ENCODE measurements at places on chromosomes 3 and 15.

DNA sequence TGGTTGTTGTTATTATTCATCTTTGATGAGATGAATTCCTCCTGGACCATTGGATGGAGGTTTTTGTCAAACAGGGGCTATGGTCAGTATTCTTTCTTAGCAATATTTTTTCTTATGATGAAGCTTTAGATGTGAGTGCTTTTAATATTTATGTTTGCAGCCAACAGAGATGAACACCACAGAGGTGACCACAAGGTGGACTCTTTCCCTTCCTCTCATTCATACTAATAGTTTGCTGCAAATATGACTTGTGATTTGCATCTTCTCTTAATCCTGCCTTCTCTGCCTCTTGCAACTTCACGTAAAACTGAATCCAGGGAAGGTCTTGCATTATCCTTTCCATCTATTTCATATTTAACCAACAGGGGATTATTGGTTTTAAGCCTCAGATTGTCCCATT lies 473.1 kb upstream of the UBE2E2 start:
- no peak for DNase-seq

DNA sequence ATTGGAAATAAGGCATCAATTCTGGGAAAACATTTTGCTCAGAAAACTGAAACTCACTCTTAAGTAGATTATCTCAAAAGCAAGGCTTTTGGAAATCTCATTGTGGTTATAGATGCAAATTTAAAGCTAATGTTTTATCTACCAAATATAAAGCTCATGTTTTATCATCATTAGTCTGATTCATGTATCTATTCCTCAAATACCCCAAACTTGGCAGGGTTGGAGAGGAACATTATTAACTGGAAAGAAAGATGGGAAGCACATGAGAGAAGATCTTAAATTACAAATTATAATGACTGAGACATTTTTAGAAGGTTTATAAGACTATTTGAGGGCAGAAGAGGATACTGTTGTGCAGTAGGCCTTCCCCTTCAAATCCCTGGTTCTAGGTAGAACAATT lies 137.3 kb upstream of the TGFBR2 start:
- DNase-seq = no peak

- DNase-seq = no peak
These were observed 82.0 kb downstream of the TIGIT start for GRCh38 chr3:114375608-114376421.

DNA sequence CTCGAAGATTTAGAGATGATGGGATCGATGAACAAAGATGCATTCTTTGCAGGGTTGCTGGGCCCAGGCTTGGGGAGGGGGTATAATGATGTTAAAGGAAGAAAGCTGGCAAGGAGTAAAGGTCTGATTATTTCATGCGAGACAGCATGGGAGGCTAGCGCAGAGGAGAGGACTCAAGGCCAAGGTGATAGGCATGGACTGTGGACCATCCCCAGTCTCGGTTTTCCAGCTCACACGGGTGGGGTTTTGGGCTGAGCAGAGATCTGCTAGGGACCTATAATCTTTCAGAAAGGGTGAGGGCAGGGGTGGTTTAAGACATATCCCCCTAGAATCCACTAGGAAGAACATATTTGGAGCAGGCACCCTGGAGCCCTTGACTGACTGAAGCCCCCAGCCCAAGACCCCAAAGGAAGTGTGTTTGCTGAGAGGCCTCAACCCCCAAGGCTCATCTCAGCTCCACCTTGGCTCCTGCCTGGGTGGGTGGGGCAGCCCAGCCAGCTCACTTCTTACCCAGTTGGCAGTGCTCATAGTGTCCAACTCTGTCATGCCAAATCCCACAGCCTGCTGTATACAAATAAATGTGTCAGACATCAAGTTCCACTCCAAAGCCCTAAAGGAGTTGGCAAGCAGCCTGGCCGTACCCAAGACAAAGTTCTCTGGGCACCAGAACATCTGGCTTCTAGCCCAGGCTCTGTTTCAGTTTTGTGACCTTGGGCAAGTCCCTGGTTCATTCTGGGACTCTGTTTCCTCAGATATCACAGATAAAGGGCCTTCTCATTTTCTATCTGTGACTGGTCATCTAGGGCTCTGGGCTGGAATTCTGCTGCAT lies 17.9 kb downstream of the ACSBG1 start:
- DNase-seq = no peak

DNA sequence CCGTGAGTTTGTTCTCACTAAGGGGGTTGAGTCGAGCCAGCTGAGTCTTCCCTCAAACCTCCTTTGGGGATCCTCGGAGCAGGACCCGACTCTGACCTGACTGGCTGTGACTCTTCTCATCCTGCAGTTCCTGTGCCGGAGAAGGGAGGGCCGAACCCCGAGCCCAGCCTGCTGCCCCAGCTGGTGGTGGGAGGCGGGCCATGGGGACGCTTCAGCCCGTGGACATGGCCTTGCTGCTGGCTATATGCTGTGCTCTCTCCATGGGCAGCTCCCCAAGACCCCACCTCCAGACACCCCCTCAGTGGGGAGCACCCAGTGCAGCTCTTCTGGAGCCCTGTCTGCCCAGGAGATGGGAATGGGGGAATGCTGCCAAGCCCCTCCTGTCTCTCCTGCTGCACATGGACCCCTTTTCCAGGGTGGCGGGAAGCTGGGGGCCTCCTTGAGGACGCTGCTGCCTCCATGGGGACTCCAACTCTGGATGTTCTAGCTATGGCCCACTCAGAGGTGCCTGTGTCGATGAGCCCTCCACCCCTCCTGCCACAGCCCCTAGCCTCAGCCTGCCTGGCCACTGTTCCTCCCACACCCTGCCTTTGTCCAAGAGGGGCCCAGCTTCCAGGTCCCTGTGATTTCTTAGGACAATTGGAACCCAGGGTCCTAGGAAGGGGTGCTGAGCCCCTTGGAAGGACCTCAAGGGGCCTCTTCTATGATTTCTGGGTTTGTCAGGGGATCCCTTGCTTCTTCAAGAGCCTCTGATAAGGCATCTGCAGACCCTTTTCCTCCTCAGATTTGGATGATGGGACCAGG lies 12.8 kb downstream of the C15orf39 start:
- peak; percentile 37 for DNase-seq

GRCh38 chr3:106130384-106131198 lies 261.8 kb upstream of the CBLB start:
- DNase-seq = no peak

DNA sequence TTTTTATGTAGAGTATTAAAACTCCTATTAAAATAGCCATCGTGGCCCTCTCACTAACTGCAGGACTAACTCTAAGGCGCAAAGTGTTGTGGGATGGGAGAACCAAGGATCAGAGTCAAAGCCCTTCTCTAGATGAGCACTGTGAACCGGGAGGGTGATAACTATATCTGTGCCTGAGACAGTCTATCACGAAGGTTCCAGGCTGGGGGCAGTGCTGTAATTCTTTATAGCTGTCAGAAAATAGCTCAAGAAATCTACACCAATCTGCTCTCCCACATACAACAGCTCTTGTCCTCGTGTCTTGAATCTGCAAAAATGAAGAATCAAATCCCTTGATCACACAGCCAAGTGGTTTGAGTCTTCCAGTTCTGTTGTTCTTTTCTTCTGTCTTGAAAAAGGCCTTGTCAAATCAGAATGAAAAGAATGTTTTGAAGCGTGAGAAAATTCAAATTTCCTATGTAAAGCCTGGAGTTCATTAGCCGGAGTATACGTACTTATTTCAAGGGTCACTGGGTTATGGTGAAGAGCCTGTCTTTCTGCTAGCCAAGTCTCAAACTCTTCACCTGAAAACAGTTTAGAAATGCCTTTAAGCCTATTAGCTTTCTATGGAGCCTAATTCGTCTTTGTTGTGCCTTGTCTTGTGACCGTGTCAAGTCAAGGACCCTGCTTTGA lies 185.3 kb upstream of the NECTIN3 start:
- DNase-seq = no peak

GRCh38 chr3:33388374-33389100 lies 51.7 kb downstream of the UBP1 start:
- DNase-seq = no peak

DNA sequence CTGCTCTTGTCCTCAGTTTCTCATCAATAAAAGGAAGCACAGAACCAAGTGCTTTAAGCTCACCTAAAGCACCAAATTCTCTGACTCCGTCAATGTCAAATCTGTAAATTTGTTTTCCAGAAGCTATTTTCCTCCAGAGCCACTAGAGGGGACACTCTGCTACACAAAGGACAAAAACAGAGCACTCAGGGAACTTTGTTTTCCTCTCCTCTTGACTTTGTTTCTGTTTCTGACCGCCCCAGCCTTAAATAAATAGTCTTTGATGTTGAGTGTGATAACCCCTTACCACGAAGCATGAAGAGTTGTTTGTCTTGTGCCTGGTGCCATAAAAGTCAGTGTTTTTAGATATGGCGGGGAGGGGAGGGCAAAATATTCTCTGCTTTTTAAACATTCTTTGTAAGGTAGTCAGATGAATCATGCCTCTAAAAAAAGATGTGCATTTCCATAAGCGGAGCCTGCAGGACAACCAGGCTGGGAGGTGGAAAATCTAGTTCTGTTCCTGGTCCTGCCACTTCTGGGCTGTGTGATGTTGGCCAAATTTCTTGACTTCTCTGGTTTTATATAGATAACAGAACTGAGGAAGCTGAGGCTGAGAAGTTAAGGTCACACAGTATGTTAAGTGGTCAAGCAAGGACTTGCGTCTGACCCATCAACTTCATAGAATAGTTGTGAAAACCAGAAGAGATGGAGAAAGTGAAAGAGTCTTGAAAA lies 7.3 kb upstream of the ZBTB38 start:
- peak; percentile 43 for DNase-seq

GRCh38 chr3:129672412-129672811 lies 65.9 kb upstream of the PLXND1 start:
- no peak for DNase-seq

DNA sequence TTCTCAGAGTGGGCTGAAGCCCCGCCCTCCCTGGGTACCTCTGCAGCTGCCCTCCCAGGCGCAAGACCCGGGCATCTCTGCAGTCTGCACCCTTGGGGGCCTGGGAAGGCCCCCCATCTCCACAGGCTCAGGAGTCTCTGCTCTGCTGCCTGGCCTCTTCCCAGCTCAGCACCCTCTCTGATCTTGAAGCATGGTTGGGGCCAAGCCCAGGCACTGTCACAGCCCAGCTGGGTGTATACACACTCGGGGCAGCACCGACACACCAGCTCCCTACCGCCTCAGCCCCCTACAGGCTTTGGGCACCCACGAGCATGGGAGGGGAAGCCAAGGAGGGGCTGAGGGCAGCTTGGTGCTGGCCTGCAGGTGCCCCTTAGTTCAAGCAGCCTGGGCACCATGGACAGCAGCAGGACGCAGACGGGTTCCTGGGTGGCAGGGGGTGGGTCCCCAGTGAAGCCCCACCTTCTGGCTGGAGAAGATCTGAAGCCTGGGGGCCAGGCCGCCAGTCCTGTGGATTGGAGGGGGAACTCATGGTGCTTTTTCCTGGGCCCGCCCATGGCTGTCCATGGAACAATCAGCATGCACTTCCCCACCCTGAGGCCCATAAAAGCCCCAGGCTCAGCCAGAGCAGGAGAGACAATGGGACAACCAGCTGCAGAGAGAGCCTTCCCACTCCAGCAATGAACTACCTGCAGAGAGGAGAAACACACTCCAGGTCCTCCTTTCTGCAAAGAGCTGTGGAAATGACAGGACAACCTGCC lies 170.6 kb downstream of the TJP1 start:
- no peak for DNase-seq

GRCh38 chr15:57100136-57100539 lies 181.7 kb downstream of the TCF12 start:
- peak; percentile 38 for DNase-seq

DNA sequence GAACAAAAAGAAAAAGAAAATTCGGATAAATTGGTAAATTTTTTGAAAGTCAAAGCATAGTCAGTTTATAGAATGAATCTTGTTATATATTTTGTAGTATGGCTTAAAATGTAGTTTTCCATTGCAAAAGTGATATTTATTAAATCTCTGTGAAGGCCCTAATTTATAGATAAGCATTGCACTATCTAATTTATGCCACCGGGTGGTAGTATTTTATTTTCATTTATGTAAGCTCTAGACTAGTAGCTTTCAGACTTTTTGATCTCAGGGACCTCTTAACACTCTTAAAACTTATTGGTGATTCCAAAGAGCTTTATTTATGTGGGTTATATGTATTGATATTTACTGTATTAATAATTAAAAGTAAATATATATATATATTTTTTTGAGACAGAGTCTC lies 133.9 kb upstream of the LRRFIP2 start:
- no peak for DNase-seq

- no peak for DNase-seq
These were observed 1.1 kb upstream of the OR4F15 start for GRCh38 chr15:101810876-101811275.

GRCh38 chr3:122784436-122784835 lies 9.2 kb downstream of the HSPBAP1 start:
- DNase-seq = no peak

- DNase-seq = no peak
These were observed 121.1 kb downstream of the ADAM10 start for GRCh38 chr15:58628206-58628947.

- no peak for DNase-seq
These were observed 275.5 kb downstream of the SHOX2 start for GRCh38 chr3:157830556-157831236.

DNA sequence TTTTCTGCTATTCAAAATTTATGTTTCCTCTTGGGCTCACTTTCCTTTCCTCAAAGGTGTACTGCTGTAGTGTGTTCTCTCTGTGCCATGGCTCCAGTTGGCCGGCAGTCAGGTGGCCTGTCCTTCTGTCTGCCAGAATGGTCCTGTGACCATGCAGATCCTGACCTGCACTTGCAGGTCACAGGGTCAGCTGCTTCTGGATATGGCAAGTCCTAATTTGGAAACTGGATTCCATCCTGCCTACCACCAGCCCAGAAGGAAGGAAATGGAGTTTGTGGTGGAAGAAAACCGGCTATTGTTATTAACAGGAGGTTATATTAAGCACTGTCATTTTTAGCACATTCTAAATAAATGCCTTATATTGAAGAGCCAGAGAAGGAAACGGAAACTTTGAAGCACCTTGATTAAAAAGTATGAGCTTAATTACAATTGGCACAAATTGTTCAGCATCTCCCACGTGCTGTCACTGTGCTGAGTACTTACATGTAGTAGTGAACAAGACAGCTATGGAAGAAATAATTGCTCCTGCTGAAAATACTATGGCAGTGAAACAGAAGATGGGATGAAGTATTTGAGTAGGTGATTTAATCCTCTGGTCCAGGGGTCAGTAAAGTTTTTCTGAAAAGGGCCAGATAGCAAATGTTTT lies 362.8 kb downstream of the PTPRG start:
- DNase-seq = no peak

- DNase-seq = no peak
These were observed 228.0 kb downstream of the UACA start for GRCh38 chr15:70535071-70535954.

DNA sequence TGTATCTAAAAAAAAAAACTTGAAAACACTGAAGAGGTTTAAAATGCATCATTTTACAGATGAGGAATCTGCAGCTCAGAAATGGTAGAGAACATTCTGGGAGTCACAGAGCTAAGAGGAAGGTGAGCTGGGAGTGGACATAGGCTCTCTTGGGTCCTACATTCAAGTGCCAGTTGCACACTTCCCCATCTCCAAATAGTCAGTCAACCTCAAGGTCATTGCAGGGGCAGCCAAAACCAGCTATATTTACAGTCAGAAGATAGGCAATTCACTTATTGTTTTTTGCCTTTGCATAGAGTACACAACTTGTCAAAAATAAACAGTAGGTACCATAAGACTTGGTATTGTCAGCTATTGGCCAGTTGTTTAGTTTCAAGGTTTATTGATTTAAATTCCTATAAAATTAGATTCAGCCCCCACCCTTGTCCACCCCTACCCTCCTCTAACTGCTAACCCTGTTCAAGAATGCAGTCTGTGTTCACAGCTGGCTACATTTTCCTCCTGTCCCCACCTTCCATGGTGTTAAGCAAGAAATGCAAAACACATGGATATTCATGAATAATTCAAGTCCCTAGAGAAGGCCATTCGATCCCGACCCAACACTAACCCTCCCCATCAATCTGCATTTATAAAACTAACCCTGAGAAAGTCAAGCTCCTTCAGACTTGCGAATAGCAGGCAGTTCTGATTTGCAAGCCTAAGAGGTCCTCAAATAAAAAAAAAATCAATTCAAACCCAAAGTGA lies 567.0 kb upstream of the MCTP2 start:
- DNase-seq = no peak

Data from GM06990 (cell line).